ENCODE measurements at places on chromosomes 7 and 10. TPM values are rescaled to one million over a fixed set of nuclear protein-coding genes. Genes with fewer than 3 reads are reported as not detected.

GJD4 gene
- not detected for total RNA-seq

DNA sequence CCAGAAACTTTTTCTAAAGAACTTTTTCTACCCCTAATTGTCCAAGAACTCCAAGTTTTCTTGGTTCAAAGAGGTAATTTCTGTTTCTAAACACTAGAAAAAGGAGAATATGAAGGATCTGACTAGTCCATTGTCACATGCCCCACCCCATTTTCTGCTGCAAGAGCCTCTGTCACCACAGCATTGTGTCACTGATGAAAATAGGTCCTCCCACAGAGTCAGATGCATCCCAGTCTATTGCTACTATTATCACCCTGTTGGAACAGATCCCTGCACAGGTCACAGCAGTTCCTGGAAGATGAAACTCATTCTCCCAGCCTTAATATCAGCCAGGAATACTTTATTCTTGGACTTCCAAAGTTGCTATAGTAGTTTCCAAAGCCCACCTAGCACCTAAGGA lies 7.5 kb upstream of the CFTR start:
- DNase-seq: no peak

DNA sequence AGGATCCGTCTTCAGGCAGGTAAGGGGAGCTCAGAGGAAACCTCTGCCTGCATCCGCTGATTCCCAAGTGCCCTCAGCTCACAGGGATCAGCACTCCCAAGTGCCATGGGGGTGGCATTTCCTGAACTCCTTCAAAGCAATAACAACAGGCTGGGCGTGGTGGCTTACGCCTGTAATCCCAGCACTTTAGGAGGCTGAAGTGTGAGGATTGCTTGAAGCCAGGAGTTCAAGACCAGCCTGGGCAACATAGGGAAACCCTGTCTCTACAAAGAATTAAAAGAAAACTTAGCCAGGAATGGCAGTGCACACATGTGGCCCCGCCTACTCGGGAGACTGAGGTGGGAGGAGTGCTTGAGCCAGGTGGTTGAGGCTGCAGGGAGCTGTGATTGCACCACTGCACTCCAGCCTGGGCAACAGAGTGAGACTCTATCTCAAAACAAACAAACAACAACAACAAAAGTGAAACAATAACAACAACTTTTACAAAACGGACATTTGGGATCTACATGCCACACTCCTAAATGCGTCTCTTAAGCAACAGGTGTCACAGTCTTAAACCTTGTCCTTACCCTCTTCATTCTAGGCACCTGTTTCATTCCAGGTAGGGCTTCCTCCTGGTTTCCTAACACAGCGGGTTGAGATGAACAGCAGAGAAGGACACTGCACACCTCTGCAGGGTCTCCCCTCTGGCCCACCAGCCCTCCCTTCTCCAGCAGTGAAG lies 73.8 kb downstream of the PAXIP1 start:
- no peak for DNase-seq

SAMD9L gene
- 9.3 TPM for total RNA-seq

GRCh38 chr7:82945480-82945879 lies 217.2 kb downstream of the PCLO start:
- DNase-seq: no peak

- peak; percentile 49 for DNase-seq
Measured at GRCh38 chr7:149562602-149563001, 65.0 kb upstream of the ZNF746 start.

Data from HFFc6 (cell line).